ENCODE measurements at places on chromosomes 5 and 9.

DNA sequence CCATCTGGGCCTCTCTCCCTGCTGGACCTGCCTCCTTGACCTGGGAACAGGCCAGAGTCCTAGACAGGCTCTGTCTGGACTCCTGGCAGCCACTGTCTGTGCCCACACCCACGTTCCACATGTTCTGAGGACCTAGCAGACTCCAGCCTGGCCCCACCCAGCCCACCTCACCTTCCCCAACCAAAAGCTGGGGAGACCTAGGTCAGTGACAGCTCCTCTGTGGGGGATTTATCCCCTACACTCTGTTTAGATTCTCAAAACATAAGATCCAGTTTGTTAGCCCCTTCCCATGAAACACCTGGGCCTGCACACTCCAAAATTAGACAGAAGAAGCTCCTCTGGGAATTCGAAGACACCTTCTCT, 59.8 kb upstream of the ADAMTS2 start:
- no peak for DNase-seq

DNA sequence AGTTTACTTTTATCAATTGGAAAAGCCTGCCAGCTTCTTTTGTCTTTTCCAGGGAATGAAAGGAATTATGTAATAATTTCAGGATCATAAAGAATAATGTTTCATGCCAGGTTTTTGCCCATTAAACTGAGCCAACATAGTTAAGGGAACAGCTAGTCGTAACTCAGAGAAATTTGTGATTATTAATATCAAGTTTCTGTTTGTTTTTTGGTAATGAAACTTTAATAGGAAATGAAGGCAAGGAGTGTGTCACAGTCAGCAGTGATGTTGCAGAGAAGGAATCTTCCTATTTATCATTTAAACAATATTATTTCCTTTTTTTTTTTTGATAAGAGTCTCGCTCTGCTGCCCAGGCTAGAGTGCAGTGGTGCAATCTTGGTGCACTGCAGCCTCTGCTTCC, 10.7 kb downstream of the NFIL3 start:
- no peak for DNase-seq

DNA sequence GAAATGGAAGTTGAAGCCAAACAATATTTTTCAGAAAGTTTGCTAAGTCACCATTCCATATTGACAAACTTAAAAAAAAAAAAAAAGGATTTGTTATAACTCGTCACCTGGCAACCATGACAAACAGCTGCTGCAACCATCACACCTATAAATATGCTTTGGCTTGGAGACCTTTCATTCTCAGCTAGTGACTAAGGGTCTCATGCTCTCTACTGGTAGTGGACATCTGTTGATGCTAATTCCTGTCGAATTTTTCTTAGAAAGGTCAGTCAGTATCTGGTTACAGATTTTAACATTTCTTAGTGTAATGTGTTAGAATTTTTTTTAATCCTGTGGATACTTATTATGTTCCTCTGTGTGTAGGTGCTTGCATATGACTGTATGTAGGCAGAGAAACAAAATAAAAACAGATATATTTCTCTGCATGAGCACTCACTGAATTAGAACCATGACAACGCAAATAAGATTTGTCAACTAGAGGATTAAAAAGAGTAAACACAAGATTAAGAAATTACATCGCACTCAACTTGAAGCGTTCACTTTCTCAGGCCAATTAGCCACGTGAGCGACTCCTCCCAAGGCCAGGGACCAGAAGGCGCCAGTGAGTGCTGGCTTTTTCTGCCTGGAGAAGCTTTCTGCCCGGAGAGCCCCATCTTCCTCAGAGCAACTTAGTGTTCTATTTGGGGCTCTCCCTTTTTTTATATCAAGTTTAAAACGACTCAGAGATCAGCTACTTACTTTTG, 27.0 kb upstream of the ZNF622 start:
- peak; percentile 28 for DNase-seq

GRCh38 chr5:135391116-135391868, 7.7 kb downstream of the MACROH2A1 start:
- DNase-seq: no peak

- no peak for DNase-seq
These were observed 531 bp downstream of the MVB12B start for GRCh38 chr9:126327006-126327713.

GRCh38 chr5:116153687-116154174, 68.9 kb downstream of the COMMD10 start:
- DNase-seq: no peak

DNA sequence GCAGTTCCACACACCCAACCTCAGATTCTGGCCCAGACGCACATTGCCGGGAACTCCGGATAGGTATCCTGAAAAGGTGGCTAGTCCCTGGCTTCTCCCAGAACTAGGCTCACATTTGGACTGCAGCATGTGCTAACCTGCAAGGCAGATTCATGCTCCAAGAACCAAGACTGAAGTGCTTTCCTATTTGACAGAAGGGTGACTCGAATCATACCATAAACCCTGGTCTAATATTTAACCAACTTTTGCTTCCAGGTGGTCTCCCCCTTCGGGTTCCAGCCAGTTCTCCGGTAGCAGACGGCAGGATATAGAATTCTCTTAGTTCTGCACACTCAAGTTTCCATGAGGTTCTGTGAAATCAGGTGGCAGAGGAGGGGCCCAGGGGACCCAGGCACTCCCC, 7.6 kb downstream of the PTGES start:
- DNase-seq: no peak

DNA sequence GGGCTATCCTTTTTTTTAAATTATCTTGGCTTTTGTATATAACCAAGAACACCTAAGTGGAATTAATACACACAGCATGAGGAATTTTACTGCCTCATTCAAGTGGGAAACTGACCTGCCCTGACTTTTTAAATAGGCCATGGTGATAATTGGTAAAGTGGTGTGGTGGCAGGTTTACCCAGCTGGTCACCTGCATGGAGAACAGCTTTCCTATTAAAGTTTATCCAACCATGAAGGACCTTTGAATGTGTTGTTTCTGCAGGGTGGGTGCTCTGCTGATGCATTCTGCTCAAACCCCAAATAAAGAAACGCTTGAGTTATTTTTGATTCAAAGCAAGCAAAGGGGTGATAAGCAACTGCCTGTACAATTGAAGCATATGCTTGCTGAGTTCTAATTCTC, 261.0 kb upstream of the GRIN3A start:
- no peak for DNase-seq

- no peak for DNase-seq
These were observed 81.1 kb upstream of the TNFAIP8 start for GRCh38 chr5:119274767-119275130.

DNA sequence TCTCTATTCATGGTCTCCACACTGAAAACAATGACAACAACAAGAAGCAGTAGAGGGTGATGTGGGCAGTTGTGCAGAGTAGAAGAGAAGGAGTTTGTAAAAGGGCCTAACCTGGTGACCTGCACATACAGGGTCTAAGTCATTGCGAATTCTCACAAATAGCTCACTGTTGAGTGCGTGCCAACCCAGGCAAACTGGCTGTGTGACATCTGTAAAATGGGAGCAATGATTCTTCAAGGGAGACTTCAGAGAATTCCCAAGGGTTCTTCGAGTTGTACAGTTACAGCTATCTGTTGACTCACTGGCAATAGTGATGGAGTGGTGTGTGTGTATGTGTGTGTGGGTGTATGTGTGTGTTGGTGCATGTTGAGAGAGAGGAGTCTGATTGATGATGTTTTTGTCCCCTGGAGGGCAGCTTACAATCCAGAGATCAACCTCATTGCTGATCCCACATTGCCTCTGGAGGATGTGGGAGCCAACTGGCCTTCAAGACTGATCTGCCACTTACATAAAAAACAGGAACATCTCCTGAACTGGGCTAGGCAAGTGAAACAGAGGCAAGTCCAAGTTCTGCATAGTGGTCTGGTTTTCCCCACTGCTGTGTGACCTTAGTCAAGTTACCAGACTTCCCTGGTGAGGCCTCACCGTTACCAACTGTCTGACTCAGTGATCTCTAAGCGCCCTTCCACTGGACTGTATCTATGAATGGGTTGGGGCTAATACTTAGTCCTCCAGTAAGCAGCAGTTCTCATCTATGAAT, 3.2 kb downstream of the FAT2 start:
- DNase-seq: no peak

- DNase-seq: no peak
These were observed 104.1 kb downstream of the CMYA5 start for GRCh38 chr5:79793722-79794121.

- DNase-seq: no peak
These were observed 10.4 kb downstream of the BICD2 start for GRCh38 chr9:92754091-92754745.

DNA sequence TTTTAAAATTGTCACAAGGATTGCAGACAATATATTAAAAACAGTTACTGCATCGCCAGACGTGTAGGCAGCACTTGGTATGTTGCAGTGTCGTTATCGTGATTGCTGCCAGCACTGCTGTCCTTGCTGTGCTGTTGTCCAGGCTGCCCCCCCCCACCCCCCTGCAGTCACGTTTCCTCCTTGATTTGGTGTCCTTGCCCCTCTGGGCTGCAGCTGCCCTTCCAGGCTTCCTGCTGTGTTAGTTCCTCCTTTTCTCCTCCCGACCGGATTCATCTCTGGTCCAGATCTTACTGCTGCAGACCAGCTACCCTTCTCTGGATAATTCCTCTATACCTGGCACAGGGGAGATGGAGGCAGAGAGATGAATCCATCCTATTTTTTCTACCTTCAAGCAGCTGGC, 298.9 kb downstream of the TRIM32 start:
- DNase-seq: no peak

GRCh38 chr9:119675951-119676350, 306.7 kb upstream of the BRINP1 start:
- DNase-seq: no peak

DNA sequence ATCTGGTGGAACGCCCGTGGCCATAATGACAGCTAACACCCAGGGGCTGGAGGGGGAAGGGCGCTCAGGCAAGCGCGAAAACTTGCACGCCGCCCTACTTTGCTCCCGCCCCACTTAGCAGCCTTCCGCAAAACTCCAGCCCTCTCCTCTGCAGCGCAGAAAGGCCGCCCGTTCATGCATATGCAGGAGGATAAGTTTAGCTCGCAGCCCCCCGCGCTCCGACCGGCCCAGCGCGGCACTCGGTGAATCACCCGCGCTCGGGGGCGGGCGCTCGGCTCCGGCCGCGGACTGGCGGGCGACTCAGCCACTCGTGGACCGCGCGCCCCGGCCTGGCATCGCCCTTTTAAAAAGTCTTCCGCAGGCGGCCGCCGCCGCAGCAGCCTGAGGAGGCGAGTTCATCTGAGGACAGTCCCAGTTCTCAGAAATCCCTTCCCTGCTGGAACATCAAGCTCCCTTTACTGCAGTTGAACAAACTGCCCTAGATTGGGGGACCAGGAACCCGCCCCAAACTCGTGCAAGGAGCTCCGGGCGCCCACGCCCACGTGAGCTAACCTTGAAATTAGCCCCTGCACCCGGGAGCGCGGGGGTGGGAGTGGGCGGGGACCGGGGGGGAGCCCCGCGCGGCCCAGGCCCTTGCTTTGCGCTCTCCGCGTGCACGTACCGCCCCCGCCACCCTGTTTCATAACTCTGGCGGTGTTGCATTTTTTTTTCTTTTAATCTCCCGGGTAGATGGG, 4.5 kb upstream of the KLF9 start:
- DNase-seq: peak; percentile 94

GRCh38 chr9:98654247-98654646, 54.5 kb downstream of the GABBR2 start:
- DNase-seq: no peak

DNA sequence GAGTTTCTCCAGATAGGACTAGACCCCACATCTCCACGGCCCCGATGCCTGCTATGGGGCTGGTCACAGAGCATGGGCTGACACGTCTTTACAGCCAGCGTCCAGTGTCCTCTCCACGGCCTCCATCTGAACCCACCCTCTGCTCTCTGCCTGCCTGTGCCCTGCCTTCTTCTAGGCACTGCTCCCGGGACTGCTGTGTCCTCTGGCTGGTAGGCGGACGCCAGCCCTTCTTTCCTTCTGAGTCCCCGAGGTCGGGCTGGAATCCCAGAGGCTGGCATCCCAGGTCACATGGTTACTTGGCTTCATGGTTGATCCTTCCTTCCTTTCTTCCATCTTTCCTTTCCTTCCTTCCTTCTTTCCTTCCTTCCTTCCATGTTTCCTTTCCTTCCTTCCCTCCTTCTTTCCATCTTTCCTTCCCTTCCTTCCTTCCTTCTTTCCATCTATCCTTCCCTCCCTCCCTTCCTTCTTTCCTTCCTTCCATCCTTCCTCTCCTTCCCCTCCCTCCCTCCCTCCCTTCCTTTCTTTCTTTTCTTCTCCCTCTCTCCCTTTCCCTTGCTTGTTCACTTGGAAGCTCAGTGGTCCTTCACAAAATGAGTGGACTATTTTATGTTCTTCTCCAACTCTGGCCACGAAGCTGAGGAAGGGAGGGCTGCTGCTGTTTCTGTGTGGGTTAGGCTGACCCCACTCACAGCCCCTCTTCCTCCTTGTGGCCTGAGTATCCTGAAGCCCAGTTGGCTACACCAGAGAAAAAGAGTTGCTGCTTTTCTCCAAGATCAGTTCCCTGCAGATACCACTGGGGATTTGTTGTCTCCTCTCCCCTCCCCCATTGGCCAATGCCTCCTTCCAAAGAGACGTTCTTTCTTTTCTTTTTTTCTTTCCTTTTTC, 66.8 kb upstream of the NEURL1B start:
- no peak for DNase-seq

DNA sequence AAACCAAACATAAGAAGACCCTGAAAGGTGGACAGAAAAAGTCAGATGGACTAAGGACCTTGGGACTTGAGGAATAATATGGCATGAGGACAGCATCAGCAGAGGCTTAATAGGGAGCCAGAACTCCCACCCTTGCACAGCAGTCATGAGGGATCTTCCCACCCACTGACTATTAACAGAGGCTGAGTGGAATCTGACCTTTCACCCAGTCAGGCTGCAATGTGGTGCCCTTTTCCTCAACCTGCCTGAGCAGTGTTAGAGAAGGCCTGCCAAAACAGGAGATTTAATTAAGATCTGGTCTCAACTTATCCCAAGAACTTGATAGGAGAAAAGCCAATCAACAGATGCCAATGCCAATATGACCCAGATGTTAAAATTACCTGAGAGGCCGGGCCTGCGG, 481.9 kb downstream of the KDM4C start:
- DNase-seq: no peak

DNA sequence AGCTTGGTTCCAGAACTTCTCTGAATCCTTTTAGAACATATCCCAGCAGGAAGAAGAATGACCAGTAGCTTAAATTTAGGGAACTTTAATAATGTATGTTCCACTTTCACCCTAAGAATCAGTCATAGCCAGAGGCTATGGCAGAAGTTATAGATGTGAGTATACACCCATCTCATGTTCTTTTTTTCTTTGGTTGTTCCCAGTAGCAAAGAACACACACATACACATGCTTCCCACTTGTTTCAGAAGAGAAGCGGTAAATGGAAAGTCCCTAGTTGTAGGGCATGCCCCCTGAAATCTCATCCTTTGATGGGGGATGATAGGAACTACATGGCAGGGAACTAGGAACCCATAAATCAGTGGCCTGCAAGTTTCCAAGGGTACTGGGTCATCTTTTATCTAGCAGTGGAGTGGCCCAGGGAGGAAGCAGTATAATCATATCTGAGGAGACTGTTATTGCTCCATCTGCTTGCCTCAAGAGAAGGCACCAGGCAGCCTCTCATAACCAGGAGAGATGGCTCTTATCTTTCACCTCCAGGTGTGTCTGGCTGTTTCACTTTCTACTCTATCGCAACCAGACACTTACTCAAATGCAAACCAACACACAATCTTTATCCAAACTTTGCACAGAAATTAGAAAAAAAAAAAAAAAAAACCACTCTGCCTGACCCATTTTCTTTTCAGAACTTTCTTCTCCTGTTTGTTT, 109.5 kb downstream of the SNCAIP start:
- no peak for DNase-seq
